ENCODE measurements at places on chromosomes 2 and 18.

GRCh38 chr2:128016620-128017019 is 11.2 kb downstream of the SAP130 start:
- DNase-seq = no peak

DNA sequence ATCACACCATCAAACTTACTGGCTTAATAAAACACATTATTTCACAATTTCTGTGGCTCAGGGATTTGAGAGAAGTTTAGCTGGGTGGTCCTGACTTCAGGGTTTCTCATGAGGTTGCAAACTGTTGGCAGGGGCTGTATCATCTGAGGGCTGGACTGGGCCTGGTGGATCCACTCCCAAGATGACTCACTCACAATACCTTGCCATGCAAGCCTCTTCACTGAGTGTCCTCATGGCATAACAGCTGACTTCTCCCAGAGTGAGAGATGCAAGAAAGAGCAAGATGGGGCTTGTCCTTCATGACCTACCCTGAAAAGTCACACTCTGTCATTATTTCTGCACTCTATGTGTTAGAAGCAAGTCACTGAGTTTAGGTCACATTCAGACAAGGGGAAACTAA is 73.8 kb downstream of the AQP4 start:
- DNase-seq = no peak

DNA sequence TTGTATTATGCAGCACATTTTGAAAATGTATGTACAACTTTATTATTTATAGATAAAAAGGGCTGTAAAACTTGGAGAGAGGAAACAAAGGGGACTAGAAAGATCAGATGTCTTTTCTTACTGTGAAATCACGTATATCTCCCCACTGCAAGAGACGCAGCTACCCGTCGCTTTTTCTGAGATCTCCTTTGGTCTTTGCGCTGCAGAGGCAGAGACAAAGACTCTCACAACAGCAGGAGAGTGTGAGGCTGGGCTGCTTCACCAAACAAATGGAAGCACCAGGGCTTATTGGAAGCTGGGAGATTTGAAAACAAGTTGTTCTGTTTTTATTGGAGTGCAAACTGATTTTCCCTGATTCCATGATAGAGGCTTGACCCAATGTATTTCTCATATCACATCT is 129.0 kb upstream of the PARD3B start:
- no peak for DNase-seq

DNA sequence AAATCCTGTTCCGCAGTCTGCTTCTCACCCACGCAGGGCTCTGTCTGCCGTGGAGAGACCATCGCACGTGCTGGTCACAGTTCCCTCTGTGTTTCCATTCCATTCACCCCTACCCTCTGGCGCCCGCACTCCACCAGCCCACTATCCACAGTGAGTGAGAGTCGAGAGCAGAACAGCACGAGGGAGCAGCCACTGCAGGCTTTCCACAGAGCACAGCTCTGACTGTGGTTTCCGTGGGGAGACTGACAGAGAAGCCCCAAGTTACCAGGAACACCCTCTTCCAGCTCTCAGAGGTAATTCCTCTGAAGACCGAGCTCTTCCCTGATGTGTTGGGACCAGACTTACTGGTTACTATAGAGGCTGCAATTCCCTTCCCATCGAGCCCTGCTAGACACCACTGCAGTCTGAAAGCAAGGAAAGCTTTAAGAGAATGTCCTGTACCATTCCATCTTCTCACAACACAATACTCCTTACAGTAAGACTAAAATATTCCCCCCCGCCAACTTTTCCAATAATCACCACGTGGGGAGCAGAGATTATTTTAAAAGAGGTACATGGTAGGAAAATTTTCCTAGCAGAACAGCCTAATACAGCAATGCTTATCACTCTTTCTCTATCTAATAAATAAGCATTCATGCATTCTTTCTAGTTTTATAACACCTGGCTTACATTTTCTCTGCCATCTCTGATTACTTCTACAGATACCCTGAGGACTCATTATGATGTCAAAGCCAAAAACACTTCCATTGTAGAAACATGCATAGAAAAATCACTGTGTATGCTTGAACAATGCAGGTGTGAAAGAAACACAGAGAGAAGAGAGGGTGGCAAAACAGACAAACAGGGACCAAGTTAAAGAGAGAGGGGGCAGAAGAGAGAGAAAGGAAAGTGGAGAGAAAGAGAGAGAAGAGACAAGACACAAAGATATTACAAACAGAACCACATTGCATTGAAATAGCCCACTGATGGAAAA is 4.7 kb downstream of the MYT1L start:
- DNase-seq = no peak

DNA sequence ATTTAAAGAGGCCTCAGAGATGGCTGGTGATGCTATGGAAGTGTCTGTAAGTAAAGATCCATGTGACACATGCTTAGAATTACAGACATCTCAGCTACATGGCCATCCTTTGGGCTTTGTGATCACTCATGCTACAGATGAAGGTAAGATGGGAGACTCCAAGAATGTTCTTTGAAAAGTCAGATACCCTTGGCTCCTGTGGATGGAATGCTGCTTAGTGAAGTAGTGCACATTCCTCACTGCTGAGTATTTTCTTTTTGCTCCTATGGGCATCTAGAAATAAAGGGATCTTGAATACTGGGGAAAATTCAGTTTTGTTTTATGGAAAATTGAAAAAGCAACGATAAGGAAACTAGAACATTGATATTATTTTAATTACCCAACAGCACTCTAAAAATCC is 55.2 kb upstream of the REV1 start:
- DNase-seq = no peak

Measured in stimulated activated naive CD4-positive, alpha-beta T cell treated with Interleukin-2 at 50 U/mL for 16 hours (primary cell).